ENCODE measurements at places on chromosomes 2 and 18.

DNA sequence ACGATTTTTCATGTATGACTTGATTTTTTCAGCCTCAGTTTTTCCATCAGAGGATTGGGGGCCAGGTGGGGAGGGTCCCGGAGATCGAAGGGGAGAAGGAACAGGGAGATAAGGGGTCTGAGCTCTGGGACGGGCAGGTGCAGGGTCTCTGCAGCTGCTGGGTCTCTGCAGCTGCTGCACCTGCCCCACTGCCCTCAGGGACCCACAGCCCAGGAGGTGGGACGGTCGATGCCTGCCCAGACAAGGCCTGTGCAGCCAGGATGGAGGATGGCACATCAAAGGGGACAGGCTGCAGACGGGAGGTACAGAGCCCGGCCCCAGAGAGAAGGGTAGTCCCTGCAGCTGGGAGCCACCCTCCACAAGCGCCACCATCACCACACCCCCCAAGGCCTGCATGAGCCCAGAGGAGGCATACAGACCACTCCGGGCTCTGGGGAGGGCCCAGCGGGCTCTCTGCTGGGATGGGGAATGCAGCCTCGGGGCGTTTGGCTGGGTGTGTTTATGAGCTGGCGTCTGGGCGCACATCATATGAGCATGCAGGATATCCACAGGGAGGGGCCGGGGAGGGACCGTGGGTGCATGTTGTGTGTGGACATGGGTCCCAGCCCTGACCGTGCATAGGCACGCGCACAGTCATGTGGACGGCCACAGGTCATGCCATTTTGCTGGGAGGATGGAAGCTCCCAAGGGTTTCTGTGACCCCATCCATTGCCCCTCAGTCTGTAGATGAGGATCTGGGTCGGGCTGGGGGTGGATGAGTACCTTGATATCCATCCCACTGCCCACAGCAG is 34.9 kb upstream of the GPC1 start:
- DNase-seq, result no peak

- DNase-seq, result peak; percentile 23
Measured at GRCh38 chr2:166334805-166335204, 40.9 kb downstream of the SCN9A start.

DNA sequence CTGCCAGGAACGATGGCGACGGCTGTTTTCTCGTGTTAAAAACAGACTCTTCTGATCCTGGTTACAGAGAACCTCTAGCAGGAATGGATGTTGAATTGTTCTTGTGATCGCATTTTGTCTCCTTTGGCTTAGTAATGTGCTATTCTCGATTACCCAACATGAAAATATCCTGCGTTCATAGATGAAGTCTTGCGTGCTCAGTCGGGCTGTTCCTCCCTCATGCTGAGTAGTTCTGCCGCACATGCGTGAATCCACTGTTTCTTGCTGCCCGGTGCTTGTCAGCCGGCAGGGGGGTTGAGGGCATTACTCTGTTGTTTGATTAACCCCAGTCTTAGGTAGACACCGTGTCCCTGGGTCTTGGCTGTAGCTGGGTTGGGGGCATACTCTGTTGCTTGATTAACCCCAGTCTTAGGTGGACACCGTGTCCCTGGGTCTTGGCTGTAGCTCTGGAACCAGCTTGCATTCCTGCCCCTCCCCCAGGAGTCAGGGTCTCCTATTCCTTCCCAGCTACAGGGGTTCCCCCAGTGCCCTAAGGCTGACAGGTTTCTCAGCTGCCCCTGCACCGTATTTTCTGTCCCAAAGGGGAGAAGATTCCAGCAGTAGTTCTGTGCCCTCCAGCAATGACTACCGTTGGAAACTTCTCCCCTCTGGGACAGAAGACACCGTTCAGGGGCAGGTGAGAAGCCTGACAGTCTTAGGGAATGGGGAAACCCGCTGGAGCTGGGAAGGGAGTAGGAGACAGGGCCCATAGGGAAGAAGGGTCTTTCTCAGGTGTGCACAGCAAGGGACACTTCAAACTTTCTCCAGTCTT is 22.1 kb upstream of the ASB1 start:
- peak; percentile 85 for DNase-seq

DNA sequence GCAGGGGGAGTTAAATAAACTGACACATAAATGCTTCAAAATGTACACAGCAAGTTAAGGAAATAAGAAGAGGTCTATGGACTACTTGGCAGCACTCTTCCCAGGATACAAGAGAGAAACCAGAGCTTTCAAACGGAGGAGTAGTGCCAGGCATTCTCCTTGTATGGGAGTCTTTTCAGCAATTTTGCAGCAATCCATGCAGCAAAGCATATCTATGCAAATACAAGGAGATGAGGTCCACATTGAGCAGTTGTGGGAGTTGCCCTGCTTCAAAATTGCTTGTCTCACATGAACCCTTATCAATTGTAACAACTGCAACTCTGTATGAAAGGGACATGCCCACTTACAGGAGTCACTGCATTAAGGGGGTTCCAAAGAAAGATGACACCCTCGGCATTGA is 37.8 kb downstream of the SCN9A start:
- no peak for DNase-seq

- no peak for DNase-seq
Measured at GRCh38 chr18:45874491-45875184, 49.2 kb downstream of the SIGLEC15 start.
